ENCODE measurements at places on chromosomes 5 and 9.

DNA sequence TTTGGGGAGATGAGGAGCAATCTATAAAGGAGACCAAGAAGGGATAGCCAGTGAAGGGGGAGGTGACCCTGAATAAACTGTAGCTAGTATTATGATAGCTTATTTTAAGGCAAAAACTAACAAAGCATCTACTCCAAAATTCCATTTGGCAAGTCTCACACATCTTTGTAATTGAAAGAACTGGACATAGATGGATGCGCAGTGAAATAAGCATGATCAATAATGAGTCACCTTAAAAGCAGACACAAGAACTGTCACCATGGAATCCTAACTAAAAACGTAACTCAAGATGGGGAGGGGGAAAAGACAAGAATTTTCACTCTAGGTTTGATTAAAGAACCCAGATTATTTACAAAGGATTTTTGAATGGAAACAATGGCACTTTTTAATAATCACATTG lies 164.5 kb downstream of the MED27 start:
- DNase-seq, result no peak

DNA sequence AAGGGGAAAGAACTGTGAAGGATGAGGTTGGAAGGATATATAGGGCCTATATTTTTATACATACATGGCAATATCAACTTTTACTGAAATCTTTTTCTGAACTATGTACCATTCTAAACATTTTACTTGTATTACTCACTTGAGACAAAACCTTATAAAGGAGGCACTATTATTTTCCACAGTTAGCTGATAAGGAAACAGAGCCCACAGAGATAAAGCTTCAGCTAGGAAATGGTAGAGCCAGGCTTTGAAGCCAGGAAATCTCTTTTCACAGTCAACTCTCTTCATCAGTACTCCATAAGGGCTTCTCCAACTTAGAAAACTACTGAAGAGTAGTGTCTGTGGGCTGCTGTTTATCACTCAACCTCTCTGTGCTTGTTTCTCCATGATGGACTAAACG lies 613.7 kb downstream of the PRELID2 start:
- DNase-seq, result no peak

DNA sequence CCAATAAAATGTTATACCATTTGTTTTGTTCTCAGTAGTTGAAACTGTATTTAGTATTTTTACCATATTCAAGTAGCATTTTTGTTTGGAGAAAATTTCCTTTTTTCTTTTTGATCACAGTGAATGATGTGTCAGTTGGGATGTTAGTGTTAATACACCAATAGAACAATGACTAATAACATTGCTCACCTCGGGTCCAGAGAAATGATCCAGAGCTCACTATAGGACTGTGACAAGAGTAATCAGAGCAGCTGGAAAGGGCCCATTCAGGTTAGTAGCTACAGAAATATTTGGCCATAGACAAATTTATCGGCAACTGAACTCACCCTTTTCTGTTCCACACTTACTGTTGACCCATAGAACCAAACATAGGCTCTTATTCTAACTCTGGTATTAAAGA lies 989.2 kb downstream of the TLE4 start:
- DNase-seq, result no peak

- DNase-seq, result no peak
Observed at GRCh38 chr9:90991953-90992352, 190.3 kb downstream of the SYK start.
